NCI-H1048 (cell line): ENCODE measurements at places on chromosomes 7 and 10.

- DNase-seq = no peak
Observed at GRCh38 chr10:67464278-67464677, 231.7 kb downstream of the CTNNA3 start.

DNA sequence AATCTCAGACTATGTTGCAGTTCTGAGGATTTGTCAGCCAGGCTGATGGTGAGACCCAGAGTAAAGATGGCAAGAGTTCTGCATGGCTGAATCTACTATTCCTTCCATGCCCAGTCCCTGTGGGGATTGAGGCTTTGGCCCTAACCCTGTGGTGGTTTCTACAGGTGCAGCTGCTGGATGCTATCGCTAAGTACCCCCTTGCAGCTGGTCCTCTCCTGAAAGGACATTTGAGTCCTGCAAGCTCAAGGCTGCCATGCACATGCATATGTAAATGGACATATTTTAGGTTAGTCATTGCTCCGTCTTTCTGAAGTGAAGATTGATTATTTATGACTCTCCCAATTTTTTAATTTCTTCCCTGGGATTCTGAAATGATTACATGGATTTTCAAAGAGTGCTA lies 1122.2 kb upstream of the CELF2 start:
- DNase-seq = no peak

DNA sequence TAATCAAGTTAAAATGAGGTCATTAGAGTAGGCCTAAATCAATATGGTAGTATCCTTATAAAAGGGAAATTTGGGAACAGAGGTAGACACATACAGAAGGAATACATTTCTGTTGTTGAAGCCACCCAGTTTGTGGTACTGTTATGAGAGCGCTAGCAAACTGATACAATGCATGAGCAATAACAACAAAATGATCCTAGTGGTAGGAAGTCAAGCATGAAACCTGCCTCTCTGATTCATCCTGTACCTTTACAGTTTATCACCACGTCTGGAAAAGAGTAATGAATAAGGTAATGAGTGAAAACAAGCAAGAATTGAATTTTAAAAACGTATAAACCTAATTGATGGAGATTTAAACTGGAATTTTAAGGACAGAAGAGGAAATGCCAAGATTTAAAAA lies 217.2 kb downstream of the PCLO start:
- DNase-seq = no peak

DNA sequence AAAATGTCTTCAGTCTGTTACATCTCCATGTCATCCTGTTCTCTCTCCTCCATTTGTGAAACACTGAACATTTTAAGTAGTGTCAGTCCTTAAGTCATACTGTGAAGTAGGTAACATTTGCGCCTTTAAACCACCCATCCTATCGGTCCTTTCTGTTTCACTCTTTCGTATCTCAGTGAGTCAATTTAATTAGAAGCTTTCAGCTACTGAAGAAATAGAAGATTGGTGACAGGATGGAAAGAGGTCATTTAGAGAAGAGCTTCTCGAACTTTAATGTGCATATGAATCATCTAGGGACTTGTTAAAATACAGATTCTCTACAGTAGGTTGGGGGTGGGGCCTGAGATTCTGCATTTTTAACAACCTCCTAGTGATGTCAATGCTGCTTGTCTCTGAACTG lies 113.4 kb downstream of the SRI start:
- DNase-seq = no peak

DNA sequence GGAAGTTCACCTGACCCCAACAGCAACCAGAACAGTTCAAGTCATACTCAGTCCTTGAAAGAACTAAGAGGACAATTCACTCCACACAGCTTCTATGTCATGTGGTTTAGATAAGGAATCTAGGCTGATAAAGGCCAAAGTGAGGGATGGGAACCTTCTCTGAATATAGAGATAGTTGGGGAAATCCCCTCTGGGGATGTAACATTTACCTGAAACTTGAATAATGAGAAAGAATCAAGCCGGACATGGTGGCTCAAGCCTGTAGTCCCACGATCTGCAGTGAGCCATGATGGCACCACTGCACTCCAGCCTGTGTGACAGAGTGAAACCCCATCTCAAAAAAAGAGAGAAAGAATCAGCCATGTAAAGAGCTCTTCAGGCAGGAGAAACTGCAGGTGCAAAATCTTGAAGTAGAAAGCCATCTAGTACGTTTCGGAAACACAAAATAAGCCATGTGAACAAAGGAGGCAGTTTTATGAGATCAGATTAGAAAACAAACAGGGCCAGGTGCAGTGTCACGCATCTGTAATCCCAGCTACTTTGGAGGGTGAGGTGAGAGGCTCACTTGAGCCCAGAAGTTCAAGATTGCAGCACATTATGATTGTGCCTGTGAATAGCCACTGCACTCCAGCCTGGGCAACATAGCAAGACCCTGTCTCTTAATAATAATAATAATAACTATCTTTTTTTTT lies 4.5 kb upstream of the DNMBP start:
- DNase-seq = no peak

GRCh38 chr7:70659263-70659662 lies 472.7 kb upstream of the GALNT17 start:
- DNase-seq = no peak

DNA sequence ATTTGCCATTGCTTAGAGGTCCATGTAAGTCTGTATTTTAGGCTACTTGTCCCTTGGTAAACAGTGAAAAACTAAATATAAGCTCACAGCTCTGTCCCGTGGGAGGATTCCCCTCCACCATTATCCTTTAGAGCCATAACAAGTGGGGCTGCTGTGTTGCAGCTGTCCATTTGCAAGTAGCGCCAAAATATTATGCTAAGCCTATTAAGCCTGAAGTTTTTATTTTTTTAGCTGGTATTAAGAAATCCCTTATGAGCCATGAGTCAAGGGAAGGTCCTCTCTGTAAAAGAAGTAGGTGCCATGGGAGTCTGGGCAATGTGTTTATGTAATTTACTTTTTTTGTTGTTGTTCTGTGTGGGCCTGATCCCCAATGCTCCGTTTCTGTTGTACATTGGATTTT lies 183.9 kb downstream of the THSD7A start:
- DNase-seq = no peak

DNA sequence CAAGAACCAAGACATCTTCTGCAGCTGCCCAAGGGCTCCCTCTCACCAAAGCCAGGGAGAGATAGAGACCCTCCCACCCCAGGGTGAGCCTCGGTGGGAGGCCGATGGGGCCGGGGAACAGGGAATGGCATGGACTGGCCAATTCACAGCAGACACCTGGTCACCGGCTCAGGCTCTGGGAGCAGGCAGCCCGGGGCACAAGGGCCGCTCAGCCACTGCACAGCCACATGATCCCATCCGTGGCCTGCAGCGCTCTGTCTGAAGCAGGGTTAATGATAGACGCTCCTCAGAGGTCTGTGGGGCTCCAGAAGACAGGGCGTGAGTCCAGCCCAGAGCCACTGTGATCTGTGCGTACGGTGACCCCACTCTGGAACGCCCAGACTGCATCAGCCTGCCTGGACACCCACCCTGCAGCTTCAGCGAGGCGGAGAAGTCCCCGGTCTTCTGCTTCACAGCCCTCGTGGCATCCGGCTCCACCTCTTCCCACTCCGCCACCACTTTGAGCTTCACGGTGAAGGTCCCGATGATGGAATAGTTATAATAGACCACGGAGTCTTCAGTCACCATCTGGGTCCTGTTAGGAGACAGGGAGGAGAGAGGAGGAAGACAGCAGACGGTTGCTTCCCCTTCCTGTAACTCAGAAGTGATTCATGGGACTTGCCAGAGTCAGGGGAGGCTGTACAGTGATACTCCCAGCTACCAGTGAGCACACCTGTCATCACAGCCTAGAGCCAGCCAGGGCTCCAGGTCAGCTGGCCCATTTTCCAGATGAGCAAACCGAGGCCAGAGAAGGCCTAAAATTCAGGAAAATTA lies 14.0 kb downstream of the TMEM130 start:
- DNase-seq = no peak

- DNase-seq = no peak
Observed at GRCh38 chr7:4745971-4746919, 29.2 kb upstream of the AP5Z1 start.

DNA sequence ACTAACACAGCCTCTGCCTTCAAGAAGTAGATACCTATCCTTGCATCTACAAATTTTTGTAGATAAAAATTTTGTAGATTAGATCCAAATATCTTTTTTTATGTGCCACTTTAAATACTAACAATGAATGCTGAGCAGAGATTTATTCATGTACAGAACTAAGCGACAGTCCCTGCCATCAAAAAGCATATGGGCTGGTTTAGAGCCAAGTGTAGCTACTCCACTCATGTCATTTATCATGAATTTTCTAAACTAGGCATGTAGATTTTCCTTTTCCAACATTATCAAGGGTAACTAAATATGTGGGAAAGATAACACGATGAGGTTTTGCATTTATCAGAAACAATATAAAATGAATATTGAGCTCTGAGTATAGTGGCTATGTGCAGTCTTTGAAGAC lies 857.5 kb downstream of the XPNPEP1 start:
- DNase-seq = no peak

- no peak for DNase-seq
Observed at GRCh38 chr7:117775801-117776200, 97.4 kb downstream of the CTTNBP2 start.
